ENCODE measurements at places on chromosomes 1 and 21.

DNA sequence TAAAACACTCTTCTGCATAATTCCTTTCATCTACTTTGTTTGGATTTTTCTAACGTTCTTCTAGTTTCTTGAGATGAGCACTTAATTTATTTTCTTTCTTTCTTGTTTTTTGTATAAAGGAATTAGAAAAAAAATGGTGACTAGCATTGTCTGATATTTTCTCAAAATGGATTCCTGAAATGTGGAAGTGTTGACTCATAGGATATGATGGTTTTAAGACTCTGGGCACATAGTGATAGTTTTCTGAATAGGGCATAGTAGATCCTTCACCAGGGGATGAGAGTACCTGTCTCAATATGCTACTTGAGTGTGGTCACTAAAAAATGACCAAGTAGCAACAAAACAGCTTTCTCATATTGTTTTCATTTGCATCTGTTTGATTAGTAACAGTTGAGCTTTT is 100.9 kb downstream of the PEX14 start:
- peak; percentile 90 for DNase-seq

- no peak for DNase-seq
Observed at GRCh38 chr1:64984106-64984505, 17.8 kb upstream of the JAK1 start.

GRCh38 chr21:28801906-28802305 is 190.8 kb downstream of the LTN1 start:
- DNase-seq = peak; percentile 51

GRCh38 chr1:227883641-227884301 is 64.0 kb downstream of the WNT9A start:
- DNase-seq = no peak

DNA sequence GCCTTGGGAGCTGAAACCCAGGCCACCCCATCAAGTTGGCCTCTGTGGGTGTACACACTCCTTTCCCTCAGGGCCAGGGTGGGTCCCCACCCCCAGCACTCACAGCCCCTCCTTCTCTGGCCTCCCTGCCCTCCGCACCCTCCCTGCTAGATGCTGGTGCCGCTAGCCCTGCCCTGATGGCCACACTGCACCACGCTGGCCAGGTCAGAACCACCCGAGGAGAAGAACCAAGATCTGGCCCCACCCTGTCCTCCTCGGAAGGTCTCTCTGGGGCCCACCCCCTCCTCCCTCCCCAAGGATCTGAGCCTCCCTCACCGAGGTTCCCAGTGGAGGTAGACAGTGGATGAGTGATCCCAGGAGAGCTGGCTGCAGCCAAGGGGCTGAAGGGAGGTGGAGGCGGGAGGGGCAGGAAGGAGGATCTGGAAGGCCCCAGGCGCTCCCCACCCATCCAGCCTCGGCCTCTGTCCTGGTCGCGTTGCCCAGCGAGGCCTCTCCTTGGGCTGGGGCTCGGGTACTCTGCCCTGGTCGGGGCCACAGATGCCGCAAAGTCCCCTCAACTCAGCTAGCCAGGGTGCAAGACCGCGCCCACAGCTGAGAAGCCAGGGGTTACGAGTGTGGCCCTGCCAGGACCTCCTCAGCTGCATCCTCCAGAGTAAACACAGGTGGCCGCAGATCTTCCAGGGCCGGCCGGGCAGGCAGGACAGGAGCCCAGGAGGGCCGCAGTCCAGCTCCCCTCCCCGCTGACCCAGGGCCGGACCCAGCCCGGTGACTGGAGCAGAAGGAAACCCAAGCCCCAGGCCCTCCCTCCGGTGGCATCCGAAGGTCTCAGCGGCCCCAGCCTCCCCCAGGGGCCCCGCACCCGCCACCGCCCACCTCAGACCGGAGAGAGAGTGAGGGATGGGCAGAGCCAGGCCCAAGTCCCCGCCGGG is 5.2 kb downstream of the B3GALT6 start:
- DNase-seq = no peak

DNA sequence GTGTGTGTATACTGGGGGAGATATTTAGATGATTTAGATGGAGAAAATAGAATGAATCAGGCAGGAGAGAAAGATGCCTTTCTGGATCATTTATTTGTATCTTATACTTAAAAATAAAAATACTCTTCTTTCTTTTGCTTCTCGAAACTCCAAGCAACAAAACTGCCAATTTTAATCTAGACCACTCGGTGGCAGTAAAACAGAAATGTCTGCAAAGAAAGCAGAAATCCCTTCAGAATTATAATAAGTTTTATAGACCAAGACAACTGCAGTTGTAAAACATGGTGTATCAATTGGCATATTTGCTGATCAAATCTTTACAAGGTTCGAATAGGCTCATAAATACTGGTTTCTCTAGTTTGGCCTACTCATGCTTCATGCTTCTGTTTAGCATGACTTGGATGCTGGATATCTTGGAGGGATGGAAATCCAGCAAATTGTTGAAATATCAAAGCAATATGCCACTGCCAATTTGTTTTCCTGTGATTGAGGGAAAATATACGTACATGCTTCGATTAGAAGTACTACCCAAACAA is 15.1 kb upstream of the C1orf87 start:
- DNase-seq = peak; percentile 11

DNA sequence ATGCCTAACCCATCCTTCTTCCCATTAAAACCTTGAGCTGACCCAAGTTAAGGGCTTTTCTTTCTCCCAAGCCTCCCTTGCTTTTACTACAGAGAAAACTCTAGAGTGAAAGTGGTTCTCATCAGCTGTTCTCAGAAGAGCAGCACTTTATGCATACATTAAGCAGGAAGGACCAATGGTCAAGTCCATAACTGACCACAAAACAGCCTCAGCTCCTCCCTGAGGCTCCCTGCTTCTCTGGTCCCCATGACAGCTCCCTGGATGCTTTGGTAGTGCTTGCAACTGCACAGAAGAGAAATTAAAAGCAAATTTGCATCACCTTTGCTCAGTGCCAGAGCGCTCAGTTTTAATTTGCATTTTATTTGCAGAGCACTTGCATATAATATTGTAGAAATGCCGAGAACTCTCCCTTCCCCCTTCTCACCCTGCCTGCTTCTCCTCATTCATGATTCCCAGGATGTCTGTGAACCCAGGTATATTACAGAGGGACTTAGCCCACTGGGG is 56.1 kb downstream of the LMX1A start:
- no peak for DNase-seq

All from ELR (cell line).